Regular cardiac myocyte (primary cell): ENCODE measurements at places on chromosomes 2 and 18. TPM values are rescaled to one million over a fixed set of nuclear protein-coding genes. Genes with fewer than 3 reads are reported as not detected.

The TUBB8B gene
- not detected in 2 replicates for total RNA-seq

The CSRNP3 gene
- total RNA-seq = 1.2 and 3.9 TPM in 2 replicates

The MROH2A gene
- not detected in 2 replicates for total RNA-seq

The GIGYF2 gene
- total RNA-seq = 53.3 and 58.3 TPM in 2 replicates

The IL18R1 gene
- 0.96 and 1.4 TPM in 2 replicates for total RNA-seq

The CCL20 gene
- total RNA-seq = 1.3 and 57.5 TPM in 2 replicates

The UGT1A6 gene
- total RNA-seq = 0.58 and 1.4 TPM in 2 replicates

The ALK gene
- total RNA-seq = under 0.01 TPM in 1 of 2 replicates, not detected in the other

The TRABD2A gene
- total RNA-seq = 2.5 and 9.8 TPM in 2 replicates

The THOC1 gene
- total RNA-seq = 38.9 and 39.2 TPM in 2 replicates

The CPLX4 gene
- not detected in 2 replicates for total RNA-seq

The IL1R2 gene
- total RNA-seq = 0.38 and 0.56 TPM in 2 replicates

The ASPRV1 gene
- under 0.01 and 0.56 TPM in 2 replicates for total RNA-seq

The C2orf76 gene
- 5.6 and 8.6 TPM in 2 replicates for total RNA-seq

The QPCT gene
- total RNA-seq = 3.8 and 35.0 TPM in 2 replicates

The SP140L gene
- 7.0 and 15.5 TPM in 2 replicates for total RNA-seq

The GNAL gene
- under 0.01 and 0.28 TPM in 2 replicates for total RNA-seq

The NCKAP5 gene
- 5.0 and 9.9 TPM in 2 replicates for total RNA-seq

The RGPD4 gene
- under 0.01 TPM in 1 of 2 replicates, not detected in the other for total RNA-seq

The IL37 gene
- total RNA-seq = not detected in 2 replicates

The SERPINB11 gene
- total RNA-seq = not detected in 2 replicates

The KIAA2012 gene
- under 0.01 TPM in 2 replicates for total RNA-seq

The SDC1 gene
- 14.4 and 19.6 TPM in 2 replicates for total RNA-seq

The RAX gene
- not detected in 2 replicates for total RNA-seq

The TXNDC2 gene
- not detected in 2 replicates for total RNA-seq

The SP140 gene
- total RNA-seq = 0.77 TPM in 1 of 2 replicates, not detected in the other

The PRR30 gene
- total RNA-seq = not detected in 2 replicates
